Fibroblast of lung (primary cell): ENCODE measurements at places on chromosomes 4 and X. TPM values are rescaled to one million over a fixed set of nuclear protein-coding genes. Genes with fewer than 3 reads are reported as not detected.

DNA sequence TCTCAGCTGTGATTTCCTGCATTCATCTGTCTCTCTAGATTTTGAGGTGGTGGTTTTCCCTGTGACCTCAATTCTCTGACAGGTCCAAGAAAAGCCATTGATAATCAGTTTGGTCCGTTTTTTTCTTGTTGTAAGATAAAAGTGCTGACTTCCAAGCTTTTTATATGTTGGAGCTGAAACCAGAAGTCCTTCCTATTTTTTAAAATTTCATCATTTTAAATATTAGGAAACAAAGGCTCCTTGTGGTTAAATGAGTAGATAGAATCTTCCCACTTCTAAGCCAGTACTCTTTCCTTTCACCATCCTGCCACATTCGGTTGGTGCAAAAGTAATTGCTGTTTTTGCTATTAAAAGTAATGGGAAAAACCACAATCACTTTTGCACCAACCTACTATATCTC is 18.3 kb downstream of the RNF175 start:
- DNase-seq: no peak

DNA sequence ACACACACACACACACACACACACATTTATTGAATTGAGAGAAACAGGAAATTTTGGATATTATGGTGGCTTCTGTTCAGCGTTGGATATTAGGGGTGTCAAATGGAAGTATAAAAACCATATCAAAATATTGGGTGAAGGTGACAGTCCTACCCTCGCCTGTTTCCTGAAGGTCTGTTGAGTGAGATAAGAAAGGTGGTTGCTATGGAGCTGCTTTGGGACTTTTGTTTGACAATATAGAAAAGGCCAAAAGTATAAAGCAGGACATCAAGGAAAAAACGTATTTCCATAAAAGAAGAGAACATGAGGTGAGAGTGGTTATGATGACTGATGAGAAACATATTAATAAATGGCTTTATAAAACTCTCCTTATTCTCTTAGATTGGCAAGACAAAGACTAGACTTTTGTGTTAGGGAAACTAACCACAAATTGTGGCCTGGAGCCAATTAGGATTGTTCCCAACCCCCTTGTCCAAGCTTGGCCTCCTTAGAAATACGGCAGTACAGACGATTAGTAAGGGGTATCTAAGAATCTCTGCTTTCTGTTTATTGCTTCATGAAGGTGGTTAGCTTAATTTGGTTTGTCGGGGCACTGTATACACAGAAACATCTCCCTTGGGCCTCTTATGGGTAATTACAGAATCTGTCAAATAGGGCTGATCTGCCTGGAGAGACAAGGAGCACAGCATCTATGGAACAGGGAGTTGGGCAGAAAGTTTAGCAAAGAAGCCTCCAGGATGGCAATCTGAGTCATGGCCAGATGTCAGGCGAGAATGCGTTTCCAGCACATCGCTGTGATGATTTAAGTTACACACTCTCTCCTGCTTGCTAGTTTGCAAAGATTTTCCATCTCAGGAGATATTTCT is 198.0 kb downstream of the CBR4 start:
- peak; percentile 73 for DNase-seq

- DNase-seq: peak; percentile 65
These were observed 2.9 kb downstream of the ANTXR2 start for GRCh38 chr4:80069837-80070731.

The PFKFB1 gene
- under 0.01 TPM in 1 of 2 replicates, not detected in the other for total RNA-seq

The PPBP gene
- not detected in 2 replicates for total RNA-seq

DNA sequence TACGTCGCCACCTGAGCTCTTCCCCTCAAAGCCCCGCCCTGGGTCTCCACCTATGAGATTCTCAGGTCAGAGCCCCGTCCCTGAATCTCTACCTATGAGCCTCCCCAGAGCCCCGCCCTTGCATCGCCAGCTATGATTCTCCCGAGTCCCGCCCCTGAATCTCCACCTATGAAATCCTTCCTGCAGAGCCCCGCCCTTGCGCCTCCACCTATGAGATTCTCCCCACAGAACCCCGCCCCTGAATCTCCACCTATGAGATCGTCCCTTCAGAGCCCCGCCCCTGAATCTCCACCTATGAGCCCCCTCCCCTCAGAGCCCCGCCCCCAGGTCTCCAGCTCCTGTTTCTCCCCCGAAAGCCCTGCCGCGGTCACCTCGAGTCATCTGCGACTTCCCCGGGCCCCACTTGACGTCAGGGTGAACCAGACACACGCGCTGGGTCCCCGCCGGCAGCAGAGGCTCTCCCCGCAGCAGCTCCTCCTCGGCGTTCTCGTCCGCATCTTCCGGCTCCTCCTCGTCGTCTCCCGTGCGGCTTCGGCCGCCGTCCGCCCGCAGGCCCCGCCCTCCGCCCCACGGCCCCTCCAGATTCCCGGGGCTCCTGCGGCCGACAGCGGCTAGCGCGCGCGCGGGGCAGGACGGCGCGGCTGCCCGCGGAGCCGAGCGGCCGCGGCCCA is 393 bp downstream of the GTPBP6 start:
- DNase-seq: peak; percentile 97

GRCh38 chrX:69307756-69308155 is 142.5 kb upstream of the PJA1 start:
- DNase-seq: no peak

GRCh38 chr4:152169683-152170082 is 366.2 kb downstream of the FBXW7 start:
- DNase-seq: no peak

DNA sequence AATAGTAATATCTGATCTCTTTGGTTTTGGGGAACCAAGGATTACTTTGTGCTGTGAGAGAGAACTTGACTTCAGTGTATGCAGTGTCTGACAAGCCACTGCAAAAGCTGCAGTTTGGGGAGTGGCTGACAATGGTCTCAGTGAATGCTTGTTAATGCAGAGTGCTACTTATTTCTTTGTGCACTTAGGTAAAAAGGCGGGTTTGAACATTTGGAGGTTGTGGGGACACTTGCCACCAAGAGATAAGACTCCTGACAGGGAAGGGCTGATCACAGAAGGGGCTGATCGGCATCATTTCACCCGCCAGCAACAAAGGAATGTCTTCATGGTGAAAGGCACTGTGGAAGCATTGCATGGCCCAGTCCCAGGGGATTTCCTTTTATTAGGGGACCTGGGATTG is 28.6 kb upstream of the USP46 start:
- DNase-seq: no peak
